ENCODE measurements at places on chromosomes 1 and 21.

- DNase-seq: no peak
Observed at GRCh38 chr1:3507636-3508275, 53.3 kb downstream of the ARHGEF16 start.

- DNase-seq: no peak
Observed at GRCh38 chr1:215416497-215416896, 150.6 kb upstream of the KCTD3 start.

DNA sequence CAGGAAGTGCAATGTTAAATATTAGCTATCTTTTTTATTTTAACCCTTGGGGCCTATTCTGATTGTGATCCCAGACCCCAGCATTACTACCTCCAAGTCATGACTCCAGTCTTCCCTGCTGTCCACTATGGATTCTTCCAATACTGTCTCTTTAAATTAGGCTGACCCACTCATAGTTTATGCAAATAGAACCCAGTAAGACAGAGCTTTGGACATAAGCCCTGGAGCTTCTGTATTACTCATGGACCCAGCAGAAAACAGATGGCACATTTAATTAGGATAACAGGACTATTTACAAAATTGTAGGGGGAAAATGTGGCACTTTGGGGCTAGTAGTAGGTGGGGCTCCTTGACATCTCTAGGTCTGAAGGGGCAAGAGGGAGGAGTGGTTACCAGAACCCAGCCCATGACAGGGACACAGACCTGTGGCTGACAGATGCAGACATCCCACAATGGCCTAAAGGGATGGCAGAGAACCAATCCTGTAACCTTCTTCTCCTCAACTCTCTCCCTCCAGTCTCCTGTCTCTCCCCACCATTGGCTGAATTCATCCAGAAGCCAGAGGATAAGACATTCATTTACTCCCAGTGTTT is 233.5 kb downstream of the OMA1 start:
- DNase-seq: no peak

DNA sequence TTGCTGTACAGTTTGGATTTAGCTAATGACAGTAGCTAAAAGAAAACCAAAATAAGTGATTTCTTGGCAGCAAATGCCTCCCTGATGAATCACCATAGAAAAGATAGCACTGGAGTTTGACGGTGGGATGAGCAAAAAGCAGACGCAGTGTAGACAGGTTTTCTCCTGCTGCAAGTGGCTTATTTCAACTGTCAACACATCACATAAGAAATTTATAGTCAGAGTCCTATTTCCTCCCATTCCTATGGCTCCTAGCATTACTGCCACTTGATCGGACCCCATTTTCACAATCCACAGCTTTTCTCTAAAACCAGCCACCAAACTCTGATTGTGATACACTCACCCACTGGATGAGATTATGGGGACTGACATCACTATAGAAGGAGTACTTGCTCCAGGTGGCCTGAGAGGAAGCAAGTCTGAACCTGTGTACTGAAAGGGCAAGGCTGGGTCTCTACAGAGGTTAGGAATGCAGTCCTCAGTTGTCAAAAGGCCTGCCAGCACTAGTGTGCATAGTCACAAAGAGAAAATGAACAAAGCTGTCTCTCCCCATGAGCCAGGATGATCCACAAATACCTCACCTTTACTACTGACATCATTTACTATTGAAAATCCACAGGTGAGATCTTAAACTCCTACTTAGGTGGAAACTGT is 359.8 kb downstream of the LTN1 start:
- no peak for DNase-seq

DNA sequence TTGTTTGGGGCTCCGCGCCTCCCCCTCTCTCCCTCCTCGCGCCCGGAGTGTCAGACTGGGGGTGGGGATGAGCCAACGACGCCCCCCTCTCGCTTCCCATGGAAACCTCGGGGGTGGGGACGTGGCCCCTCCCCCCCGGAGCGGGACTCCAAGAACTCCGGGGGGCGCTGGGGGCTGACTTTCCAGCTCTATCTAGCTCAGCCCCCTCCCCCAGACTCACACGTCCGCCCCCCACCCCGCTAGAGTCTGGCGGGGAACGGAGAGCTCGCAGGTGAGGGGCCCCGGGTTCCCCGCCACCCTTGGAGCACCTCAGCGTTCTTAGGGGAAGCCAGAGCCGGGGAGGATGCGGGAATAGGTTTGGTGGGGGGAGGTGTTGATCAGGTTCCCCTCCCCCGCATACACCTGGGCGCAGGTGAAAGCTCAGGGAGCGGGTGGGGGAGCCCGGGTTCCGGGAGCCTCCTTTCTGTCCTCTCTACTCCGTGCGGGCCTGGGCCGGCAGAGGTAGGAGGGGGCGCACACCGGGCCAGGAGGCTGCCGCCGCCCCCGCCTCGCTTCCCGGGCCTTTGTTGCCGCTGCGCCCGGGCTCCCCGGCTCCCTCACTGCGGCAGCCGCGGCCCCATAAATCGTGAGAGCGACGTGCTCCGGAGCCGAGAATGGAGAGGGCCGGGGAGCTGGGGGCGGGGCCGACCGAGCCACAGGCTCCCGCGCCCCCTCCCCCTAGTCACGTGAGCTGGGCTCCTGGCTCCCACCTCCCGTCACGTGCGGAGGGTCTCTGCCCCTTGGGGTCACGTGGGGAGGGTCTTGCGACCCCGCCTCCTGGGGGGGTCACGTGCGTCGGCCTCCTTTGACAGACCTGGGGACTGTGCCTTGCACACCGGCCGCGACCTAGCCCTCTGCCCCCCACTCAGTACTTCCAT is 1.9 kb downstream of the EFNA3 start:
- peak; percentile 85 for DNase-seq

GRCh38 chr1:58047265-58047858 is 499.2 kb downstream of the OMA1 start:
- DNase-seq: no peak

DNA sequence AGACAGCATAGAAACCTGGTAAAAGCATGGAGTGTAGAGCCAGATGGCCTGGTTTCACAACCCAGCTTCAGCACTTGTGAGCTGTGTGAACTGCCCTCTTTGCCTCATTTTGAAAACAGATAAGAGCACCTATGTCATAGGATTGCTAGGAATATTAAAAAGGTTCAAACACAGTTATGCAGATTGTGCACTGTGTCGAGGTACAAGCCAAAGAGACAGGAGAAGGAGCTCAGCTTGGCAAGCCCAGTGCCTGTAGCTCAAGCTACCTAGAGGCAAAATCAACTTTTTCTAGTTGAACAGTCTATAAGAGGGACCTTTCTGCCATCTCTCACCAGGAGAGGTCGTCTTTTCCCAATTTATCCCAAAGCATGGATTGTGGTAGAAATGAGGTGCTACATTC is 5.0 kb downstream of the CHODL start:
- DNase-seq: no peak
